Neuronal stem cell (in vitro differentiated cells): ENCODE measurements at places on chromosomes 11 and 22.

DNA sequence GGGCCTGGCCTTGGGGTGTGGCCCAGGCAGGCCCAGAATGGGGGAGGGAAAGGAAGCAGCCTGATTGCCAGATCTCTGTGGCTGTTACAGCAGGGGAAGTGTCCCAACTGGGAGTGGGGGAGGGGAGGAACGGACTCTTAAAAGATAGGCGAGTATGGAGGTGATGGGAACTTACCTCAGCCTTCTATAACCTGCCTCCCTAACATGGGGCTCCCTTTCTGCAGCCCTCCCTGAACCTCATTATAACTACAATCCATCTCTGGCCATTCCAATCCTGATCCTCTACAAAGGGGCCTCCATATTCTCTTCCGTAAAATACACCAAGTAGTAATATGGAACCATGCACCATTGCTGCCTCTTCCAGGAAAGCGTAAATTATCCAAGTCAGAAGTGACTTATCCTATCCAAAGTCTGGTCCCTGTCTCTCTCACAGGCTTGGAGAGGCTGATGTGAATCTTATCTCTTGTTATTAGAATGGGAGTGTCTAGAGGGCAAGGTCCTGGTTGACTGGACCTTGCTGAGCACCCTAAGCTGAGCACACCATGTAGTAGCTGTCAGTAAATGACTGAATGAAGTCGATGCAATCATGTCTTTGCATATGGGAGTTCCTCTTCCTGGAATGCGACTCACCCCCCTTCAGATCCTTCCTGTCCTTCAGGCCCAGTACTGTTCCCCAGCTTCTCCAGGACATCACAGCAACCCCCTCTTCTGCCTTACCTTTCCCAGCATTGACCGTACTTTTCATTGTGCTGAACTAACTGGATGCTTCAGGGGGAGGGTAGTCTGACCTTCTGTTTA is 5.9 kb downstream of the RHOG start:
- no peak for DNase-seq

- no peak for DNase-seq
Measured at GRCh38 chr22:50529416-50529896, 356 bp downstream of the TYMP start.

- DNase-seq: no peak
Measured at GRCh38 chr11:107337917-107338316, 119.7 kb downstream of the CWF19L2 start.

DNA sequence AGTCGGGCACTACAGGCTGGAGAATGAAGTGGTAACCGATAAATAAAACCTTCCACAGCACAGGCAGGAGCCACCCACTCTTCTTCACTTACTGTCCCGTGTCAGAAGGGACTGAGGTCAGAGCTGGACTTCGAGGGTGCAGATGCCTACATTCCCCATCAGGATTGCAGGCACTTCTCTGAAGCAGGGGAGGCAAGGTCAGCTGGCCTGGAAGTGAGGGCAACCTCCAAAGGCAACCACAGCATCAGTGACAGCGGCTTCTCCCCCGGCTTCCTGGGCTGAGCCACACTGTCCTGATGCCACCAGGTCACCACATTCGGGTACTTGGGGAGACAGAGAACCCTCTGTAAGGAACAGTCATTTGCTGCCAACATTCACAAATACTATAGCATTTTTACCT is 22.7 kb downstream of the TCIRG1 start:
- DNase-seq: no peak

DNA sequence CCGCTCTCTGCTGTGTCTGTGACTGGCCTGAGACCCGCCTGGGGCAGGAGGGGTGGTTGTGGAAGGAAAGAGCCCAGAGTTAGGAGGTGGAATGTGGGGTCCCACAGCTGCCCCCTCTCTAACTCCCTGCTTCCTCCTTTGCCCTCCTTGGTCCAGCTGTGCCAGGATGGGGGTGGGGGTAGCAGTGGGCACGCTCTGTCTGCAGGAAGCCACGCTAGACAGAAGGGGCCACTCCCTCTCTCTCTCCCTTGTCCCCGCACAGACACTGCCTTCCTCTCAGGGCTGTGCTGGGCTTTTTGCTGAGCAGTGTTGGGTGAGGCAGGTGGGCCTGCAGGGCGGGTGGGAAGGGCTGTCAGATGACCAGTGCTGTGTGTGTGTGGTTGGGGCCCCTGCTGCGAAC is 2.0 kb upstream of the SOX10 start:
- DNase-seq: no peak

DNA sequence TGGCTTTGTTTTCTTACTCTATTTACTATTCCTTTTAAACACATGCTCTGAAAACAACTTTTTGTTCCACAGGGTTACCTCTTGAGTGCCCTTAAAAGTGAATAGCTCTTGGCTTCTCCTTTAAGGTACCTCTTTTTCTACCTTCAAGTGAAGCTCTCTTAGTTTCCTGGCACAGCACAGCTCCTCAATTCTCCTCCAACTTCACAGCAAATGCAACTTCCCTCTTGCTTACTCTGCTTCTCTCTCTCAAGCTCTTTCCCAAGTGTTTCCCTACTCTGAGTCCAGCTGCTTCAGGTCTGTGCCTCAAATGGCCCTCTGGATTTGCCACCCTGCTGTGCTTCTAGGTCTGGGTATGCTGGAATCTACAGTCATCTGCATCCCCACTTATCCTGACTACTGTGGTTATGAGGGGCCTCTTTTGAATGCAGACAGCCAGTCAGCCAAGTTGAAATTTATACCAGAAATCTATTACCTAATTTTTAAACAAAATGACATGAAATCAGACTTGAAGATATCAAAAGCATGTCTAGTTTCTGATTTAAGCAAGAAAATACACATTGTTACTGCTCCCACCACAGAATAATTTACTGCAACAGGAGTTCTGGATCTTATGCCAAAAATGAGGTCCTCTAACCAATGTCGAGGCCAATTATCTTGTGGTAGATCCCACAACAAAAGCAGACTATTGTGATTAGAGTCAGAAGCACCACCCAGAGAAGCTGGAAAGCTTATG is 371.1 kb downstream of the SOX6 start:
- no peak for DNase-seq

GRCh38 chr22:43273902-43274484 is 69.2 kb downstream of the SCUBE1 start:
- DNase-seq: peak; percentile 54

DNA sequence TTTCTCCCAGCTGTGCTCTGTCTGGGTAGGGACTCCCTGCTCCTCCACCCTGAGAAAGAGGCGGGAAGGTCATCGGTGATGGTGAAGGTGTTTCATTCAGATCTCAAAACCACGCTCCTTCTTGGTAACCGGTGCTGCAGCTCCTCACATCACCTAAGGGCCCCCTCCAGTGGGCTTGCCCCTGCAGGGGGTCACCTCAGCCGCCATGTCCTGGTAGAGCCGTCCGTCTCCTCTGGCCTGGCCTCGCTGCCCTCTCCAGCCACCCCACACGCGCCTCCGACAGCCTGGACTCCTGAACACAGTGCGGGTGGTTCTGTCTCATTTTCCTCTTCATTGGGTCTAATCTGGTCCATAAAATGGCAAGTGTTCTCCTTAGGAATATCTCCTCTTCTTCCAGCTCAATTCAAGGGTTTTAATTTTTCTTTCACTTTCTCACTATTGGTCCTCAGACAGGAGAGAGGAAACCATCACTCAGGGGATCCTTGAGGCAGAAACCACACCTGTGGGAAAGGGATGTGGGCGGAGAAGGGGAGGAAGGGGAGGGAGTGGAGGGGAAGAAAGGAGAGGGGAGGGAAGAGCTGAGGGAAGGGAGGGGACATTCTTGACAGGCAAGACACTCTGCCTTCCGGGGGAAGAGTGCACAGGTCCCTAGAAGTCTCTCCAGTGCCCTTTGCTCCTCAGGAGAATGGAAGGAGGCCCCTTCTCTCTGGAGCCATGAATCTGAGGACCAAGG is 1338.4 kb downstream of the TBC1D22A start:
- DNase-seq: no peak

GRCh38 chr11:117593065-117593464 is 204.0 kb downstream of the DSCAML1 start:
- no peak for DNase-seq

DNA sequence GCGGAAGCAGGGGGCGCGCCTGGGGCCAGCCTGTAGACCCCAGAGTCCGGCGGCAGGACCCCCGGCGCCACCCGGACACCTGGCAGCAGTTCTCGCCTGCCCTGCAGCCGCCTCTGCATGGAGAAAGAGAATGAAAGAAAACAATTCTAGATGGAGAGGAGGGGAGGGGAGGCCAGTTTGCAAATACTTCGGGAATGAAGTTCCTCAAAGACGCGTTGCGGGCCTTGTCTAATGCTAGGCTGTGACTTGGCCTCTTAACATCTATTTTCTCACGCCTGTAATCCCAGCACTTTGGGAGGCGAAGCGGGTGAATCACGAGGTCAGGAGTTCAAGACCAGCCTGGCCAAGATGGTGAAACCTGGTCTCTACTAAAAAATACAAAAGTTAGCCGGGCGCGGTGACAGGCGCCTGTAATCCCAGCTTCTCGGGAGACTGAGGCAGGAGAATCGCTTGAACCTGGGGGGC is 2.1 kb upstream of the BARX2 start:
- DNase-seq: no peak
